CD8-positive, alpha-beta memory T cell (primary cell): ENCODE measurements at places on chromosomes 13 and 19. TPM values are rescaled to one million over a fixed set of nuclear protein-coding genes. Genes with fewer than 3 reads are reported as not detected.

ZNF492 gene
- polyA plus RNA-seq, result 0.38 TPM

ATP11A gene
- polyA plus RNA-seq, result 4.5 TPM

TRAPPC5 gene
- 155 TPM for polyA plus RNA-seq

ZNF8 gene
- polyA plus RNA-seq, result 1.0 TPM

TNFSF13B gene
- 10.7 TPM for polyA plus RNA-seq

DNA sequence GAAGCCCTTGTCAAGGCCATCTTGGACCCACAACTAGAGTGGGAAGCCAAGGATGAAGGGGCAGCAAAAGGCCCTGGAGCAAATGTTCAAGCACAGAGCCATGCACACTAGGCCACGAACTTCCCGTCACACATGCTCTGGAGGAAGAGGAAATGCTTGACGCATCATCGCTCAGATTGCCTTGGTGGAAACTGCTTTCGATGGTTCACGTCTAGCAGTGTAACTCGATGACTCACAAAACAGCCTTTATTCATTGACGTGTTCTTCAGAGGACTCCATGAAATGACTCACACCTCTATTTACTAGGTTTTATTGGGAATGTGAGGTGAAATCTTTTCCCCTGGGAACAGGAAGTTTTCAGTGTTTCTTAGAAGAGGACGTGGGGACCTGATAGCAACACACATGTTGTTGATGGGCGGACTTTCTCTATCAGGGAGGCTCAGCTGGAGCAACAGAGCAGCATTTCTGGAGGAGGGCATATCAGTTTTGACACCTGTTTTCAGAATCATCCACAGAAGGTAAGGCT is 79.8 kb upstream of the FLT1 start:
- H3K4me3 ChIP-seq, result no peak overlapping the region
- H3K27me3 ChIP-seq, result no peaks in the 10 kb centered on the region
- peak overlapping the region; percentile 39 for H3K27ac ChIP-seq
- no peaks in the 10 kb centered on the region for H3K36me3 ChIP-seq
- no peak for DNase-seq

DNA sequence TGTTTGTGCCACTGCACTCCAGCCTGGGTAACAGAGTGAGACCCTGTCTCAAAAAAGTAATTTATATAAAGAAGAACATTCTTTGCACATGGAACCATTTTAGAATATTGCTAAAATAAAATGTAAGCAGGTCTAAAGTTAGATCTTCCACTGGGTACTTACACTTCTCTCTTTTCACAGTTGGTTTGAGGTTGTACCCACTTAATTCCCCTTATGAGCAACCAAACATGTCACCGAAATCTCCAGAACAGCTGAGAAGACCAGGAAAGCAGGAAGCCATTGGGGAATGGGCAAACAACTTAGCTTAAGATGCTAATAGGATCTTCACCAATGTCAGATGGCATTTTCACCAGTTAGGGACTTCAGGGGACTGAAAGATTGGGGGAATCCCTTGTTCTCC is 18.8 kb downstream of the NLRP4 start:
- H3K36me3 ChIP-seq, result no peaks in the 10 kb centered on the region
- no peaks in the 10 kb centered on the region for H3K4me1 ChIP-seq
- no peak for DNase-seq
- no peaks in the 10 kb centered on the region for H3K27me3 ChIP-seq
- no peak overlapping the region for H3K27ac ChIP-seq

DNA sequence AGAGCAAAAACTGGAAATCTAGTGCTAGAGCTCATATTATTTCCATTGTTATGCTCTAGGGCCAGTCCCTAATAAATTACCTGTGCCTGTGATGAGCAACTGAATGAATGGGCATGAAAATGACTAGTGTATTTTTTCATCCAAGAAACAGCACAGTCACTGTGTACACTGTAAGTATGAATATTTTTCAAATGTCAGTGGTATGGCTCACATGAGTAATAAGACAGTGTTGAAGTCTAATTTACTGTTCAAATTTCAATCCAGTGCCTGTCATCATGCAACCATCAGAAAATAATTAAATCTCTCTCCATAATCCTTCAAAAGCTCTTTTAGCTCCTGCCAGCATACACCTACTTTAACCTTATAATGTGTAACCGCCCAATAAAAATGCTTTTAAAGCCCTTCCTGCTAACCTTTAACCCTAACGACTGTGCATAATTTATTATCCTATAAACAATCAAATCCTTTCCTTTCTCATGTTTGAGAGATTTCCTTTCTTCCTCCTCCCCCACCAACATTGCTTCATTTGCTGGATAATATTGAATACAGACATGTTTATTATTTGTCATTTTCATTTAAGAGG is 378.3 kb downstream of the GPC5 start:
- H3K36me3 ChIP-seq, result no peaks in the 10 kb centered on the region
- no peak overlapping the region for H3K4me3 ChIP-seq
- H3K27ac ChIP-seq, result no peak overlapping the region
- H3K27me3 ChIP-seq, result no peaks in the 10 kb centered on the region

DNA sequence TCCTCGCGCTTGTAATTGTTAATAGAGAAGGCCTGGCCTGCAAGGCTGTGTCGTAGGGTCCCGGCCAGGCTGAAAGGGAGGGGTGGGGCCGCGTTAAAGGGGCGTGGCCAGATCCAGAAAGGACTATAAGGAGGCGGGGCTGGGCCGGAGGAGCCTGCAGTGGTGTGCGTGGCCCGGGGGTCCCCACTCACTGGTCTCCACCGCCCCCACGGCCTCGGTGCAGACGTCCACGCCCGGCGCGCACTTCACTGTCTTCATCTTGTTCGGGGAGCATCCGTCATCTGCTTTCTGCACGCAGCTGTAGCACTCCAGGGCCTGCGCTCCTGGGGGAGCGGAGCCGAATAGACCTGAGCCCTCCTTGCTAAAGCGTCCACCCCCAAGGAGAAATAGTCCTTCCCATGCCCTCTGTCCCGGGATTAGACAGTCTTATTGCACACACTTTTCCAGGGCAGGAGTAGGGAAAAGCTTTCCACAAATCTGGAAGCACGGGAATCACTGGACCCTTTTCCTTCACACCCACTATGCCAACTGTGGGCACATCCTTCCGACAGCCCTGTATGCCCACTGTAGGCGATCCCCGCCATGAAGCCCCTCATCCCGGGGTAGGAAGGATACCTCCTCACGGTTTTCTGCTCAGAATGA is 1.2 kb downstream of the LYPD3 start:
- H3K36me3 ChIP-seq, result no peaks in the 10 kb centered on the region
- peak; percentile 75 for DNase-seq
- peak overlapping the region; percentile 94 for H3K4me3 ChIP-seq
- H3K27me3 ChIP-seq, result no peaks in the 10 kb centered on the region
- H3K4me1 ChIP-seq, result peaks cover 38% of the 10 kb centered on the region

DNA sequence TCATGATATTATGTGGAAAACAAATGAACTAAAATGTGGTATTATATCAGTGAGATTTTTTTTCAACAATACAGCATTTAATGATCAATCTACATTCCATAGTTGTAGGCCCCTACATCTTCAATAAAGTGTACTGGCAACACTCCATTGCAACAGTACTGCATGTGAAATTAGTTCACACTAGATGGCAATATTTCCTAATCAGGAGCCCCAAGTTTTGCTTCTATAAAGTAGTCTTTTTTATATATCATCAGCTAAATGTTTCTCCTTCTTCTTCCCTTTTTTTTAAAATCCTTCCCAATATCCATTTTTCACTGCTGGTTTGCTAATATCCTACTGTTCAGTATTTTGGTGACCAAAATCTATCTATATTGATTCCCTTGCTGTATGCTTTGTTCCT is 528.3 kb upstream of the ATXN8OS start:
- no peaks in the 10 kb centered on the region for H3K36me3 ChIP-seq
- H3K4me1 ChIP-seq, result no peaks in the 10 kb centered on the region
- H3K27me3 ChIP-seq, result no peaks in the 10 kb centered on the region
- no peak for DNase-seq
- no peak overlapping the region for H3K27ac ChIP-seq

- H3K27me3 ChIP-seq, result no peaks in the 10 kb centered on the region
- no peak for DNase-seq
- no peak overlapping the region for H3K4me3 ChIP-seq
- H3K36me3 ChIP-seq, result no peaks in the 10 kb centered on the region
- no peaks in the 10 kb centered on the region for H3K4me1 ChIP-seq
- H3K27ac ChIP-seq, result no peak overlapping the region
Measured at GRCh38 chr13:32248801-32249200, 66.4 kb downstream of the ZAR1L start.

DNA sequence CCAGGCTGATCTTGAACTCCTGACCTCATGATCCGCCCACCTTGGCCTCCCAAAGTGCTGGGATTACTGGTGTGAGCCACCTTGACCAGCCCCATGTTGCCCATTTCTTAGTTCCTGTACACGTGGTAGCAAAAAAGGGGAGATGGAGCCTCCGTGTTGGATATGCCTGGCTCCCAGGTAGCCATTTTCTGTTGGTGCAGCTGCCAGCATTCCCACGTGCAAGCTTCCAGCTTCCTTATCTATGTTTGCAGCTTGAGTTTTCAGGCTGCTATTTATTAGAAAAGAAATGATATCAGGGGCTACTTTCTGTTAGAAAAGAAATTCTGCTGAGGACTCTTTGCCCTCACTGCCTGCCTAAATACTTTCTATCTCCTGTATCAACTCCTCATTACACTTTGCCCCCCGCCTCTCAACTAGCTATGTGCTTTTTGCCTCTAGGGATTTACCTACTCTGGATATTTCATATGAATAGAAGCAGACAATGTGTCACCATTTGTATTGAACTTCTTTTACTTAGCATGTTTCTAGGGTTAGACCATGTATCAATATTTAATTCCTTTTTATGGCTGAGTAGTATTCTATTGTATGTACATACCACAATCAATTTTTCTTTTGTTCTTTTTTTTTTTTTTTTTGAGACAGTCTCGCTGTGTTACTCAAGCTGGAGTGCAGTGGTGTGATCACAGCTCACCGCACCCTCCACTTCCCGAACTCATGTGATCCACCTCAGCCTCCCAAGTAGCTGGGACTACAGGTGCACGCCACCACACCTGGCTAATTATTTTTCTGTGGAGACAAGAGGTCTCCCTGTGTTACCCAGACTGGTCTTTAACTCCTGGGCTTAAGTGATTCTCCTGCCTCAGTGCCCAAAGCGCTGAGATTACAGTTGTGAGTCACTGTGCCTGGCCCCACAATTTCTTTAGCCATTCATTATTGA is 3.4 kb upstream of the TMED1 start:
- H3K27ac ChIP-seq, result peak overlapping the region; percentile 24
- no peaks in the 10 kb centered on the region for H3K27me3 ChIP-seq
- no peaks in the 10 kb centered on the region for H3K36me3 ChIP-seq
- no peak overlapping the region for H3K4me3 ChIP-seq
- DNase-seq, result no peak
- H3K4me1 ChIP-seq, result peaks cover 7% of the 10 kb centered on the region

DNA sequence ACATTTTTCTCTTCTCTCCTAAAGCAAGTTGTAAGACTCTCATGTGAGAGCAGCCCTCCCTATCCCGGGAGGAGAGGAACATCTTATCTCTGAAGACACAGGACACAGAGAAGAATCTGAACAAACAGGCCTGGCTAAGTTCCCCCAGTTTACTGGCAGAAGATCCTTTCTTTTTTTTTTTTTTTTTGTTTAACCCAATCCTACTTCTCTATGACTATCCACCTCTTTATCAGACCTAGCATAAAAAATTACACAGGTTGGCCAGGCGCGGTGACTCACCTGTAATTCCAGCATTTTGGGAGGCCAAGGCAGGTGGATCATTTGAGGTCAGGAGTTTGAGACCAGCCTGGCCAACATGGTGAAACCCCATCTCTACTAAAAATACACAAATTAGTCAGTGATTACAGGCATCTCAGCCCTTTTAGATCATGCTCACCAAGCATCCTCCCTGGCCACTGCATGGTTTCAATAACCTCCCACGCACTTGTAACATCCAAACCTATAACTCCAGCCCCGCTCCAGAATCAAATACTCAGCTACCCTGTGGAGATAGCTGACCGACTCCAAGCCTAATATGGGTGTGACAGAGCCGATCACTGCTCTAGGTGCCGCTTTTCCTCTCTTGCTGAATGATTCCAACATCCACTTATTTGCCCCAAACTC is 27.3 kb upstream of the MUC16 start:
- no peaks in the 10 kb centered on the region for H3K36me3 ChIP-seq
- no peak overlapping the region for H3K27ac ChIP-seq
- H3K4me3 ChIP-seq, result no peak overlapping the region
- H3K27me3 ChIP-seq, result no peaks in the 10 kb centered on the region

- no peak for DNase-seq
- H3K4me3 ChIP-seq, result peak overlapping the region; percentile 37
- H3K4me1 ChIP-seq, result peaks cover 73% of the 10 kb centered on the region
Measured at GRCh38 chr19:34269081-34269480, 14.7 kb downstream of the GARRE1 start.

- H3K36me3 ChIP-seq, result no peaks in the 10 kb centered on the region
- no peak within 1 kb of the TSS for H3K27ac ChIP-seq
- H3K4me3 ChIP-seq, result no peak within 1 kb of the TSS
- H3K27me3 ChIP-seq, result peaks cover 76% of the 10 kb centered on the region
- no peak for DNase-seq
- H3K4me1 ChIP-seq, result peaks cover 27% of the 10 kb centered on the region
Measured at GRCh38 chr19:12834566-12834943, at the start of gene RTBDN. RTBDN (minus strand) TSS chr19:12834579; CDS start chr19:12829979, 4,600 bp downstream.

GRCh38 chr13:52744842-52745375 is 5.3 kb upstream of the CNMD start:
- no peak overlapping the region for H3K4me3 ChIP-seq
- no peak overlapping the region for H3K27ac ChIP-seq
- H3K4me1 ChIP-seq, result no peaks in the 10 kb centered on the region
- no peaks in the 10 kb centered on the region for H3K36me3 ChIP-seq
- peaks cover 3% of the 10 kb centered on the region for H3K27me3 ChIP-seq
- no peak for DNase-seq

- no peaks in the 10 kb centered on the region for H3K27me3 ChIP-seq
- peaks cover 7% of the 10 kb centered on the region for H3K4me1 ChIP-seq
- H3K36me3 ChIP-seq, result no peaks in the 10 kb centered on the region
- DNase-seq, result no peak
- peak overlapping the region; percentile 90 for H3K4me3 ChIP-seq
Measured at GRCh38 chr19:57888107-57888559, 704 bp downstream of the ZNF814 start.
